Caco-2 (cell line): ENCODE measurements at places on chromosomes 6 and 20.

DNA sequence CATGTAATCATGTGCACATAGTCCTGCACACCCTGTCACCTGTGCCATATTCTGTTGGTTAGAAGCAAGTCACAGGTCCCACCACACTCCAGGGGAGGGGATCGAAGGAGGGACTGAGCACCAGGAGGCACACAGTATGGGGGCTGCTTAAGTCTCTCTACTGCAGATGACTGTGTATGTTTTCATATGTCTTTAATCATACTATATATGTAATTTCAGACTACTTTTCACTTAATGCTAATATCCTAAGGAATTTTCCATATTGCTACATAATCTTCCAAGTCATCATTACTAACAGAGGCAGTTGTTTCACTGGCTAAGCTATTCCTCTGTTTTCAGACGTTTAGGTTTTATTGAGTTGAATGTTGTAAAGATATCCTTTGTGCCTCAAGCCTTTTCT lies 10.8 kb downstream of the EFCAB8 start:
- H3K4me1 ChIP-seq = no peaks in the 10 kb centered on the region
- H3K4me3 ChIP-seq = no peak overlapping the region
- no peak overlapping the region for H3K27ac ChIP-seq
- no peaks in the 10 kb centered on the region for H3K36me3 ChIP-seq
- DNase-seq = no peak
- no peaks in the 10 kb centered on the region for H3K27me3 ChIP-seq

DNA sequence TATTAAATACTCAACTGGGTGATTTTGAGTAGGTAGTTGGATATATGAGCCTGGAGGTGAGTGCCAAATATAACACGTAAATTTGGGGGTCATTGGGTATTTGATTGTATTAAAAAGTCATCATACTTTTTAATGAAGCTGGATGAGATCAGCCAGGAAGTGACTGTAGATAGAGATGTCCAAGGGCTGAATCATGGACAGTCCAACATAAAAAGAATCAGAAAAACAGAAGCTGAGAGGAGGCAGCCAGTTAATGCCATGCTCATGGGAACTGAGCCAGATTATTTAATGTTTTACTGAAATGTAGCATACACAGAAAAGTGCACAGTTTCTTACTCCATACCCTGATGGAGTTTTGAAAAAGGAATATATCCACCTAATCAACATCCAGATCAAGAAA lies 435.5 kb upstream of the PLCB4 start:
- no peak for DNase-seq
- no peaks in the 10 kb centered on the region for H3K27me3 ChIP-seq
- H3K27ac ChIP-seq = no peak overlapping the region
- no peaks in the 10 kb centered on the region for H3K36me3 ChIP-seq
- no peaks in the 10 kb centered on the region for H3K4me1 ChIP-seq

DNA sequence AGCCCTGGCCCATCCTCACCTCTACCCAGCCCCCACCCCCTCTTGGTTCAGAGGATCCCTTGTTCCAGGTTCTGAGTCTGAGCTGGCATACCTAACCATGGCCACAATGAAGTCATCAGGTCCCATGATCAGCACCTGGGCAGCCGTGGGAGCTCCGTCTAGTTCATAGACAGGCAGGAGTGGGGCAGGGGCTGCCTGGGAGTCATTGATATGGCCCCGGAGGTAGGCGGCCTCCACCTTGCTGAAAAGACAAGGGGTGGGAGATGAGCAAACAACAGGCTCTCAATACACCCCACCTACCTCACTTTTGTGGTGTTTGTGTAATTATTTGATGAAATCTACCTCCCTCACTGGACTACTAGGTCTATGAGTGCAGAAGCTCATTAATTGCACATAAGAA lies 20.4 kb downstream of the GGT7 start:
- no peak overlapping the region for H3K4me3 ChIP-seq
- H3K36me3 ChIP-seq = peaks cover 6% of the 10 kb centered on the region
- DNase-seq = peak; percentile 49
- H3K4me1 ChIP-seq = no peaks in the 10 kb centered on the region
- no peaks in the 10 kb centered on the region for H3K27me3 ChIP-seq

DNA sequence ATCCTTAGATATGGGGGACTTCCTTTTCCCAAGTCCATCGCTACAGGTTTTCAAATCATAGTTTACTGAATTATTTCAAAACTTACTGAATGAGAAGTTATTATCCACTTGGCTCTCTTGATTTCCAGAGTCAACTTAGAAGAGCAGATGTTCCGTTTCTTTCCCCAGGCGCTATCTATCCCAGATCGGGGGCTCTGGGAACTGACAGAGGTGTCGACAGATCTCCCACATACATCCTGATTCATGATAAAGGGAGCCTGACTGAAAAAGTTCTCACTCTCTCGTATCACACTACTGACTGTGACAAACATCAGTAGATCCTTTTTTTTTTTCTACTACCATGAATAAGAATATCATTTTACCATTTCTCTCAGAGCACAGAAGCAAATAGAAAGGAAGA lies 654.8 kb downstream of the RNF144B start:
- H3K4me3 ChIP-seq = no peak overlapping the region
- no peak overlapping the region for H3K27ac ChIP-seq
- DNase-seq = no peak
- no peaks in the 10 kb centered on the region for H3K4me1 ChIP-seq
- no peaks in the 10 kb centered on the region for H3K27me3 ChIP-seq

- no peaks in the 10 kb centered on the region for H3K4me1 ChIP-seq
- no peak overlapping the region for H3K4me3 ChIP-seq
These were observed 206.6 kb downstream of the DLL1 start for GRCh38 chr6:170084166-170084730.

DNA sequence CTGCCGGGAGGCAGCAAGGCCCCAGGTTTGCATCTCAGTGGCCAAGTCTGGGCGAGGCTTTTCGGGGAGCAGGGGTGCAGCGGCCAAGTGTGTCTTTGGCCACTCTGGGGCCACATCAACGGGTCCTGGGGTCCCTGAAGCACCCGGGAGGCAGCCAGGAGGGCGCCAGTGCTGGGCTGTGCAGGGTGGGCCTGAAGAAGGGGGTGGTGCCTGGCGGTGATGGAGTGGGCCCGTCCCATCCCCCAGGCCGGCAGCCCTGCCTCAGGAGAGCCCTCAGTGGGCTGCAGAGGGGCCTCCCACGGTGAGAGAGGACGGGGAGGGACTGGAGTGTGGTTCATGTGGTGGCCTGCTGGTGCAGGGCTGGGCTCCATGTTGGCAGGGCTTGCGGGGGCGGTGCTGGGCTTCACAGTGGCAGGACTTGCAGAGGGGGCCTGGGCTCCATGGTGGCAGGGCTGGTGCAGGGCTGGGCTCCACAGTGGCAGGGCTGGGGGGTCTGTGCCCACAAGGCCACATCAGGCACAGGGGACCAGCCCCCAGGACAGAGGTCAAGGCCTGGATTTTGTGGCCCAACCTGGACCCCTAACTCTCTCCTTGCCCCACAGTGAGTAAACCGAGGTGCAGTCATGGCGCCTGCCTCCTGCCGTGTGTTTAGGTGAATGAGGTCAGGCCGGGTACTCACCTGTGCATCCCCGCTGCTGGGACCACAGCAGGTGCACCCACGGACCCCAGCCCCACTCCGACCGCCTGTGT lies 10.5 kb upstream of the BHLHE23 start:
- DNase-seq = peak; percentile 58
- H3K27me3 ChIP-seq = no peaks in the 10 kb centered on the region
- H3K36me3 ChIP-seq = no peaks in the 10 kb centered on the region; the same call in 1 of the 2 replicates

DNA sequence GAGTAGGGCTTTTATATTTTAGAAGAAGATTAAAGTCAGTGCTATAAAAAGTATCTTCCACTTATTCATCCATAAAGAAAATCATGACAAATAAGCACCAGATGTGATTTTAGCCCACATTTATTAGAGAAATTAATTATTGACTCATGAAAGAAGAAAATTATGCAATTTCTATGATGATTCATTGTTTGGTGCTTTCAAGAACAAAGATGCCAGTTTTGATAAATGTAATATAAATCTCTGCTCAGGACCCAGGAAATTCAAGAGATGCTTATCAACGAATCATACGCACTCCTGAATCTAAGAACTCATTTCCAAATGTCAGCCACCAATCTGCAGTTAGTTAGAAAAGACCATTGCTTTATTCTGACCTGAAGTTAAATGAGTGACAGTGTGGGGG lies 211.4 kb downstream of the ARHGAP18 start:
- no peak for DNase-seq
- no peak overlapping the region for H3K4me3 ChIP-seq
- H3K36me3 ChIP-seq = no peaks in the 10 kb centered on the region

GRCh38 chr6:11730641-11731040 lies 48.0 kb downstream of the ADTRP start:
- no peak overlapping the region for H3K27ac ChIP-seq
- H3K27me3 ChIP-seq = no peaks in the 10 kb centered on the region
- H3K4me1 ChIP-seq = peaks cover 14% of the 10 kb centered on the region
- no peak for DNase-seq
- H3K36me3 ChIP-seq = no peaks in the 10 kb centered on the region

DNA sequence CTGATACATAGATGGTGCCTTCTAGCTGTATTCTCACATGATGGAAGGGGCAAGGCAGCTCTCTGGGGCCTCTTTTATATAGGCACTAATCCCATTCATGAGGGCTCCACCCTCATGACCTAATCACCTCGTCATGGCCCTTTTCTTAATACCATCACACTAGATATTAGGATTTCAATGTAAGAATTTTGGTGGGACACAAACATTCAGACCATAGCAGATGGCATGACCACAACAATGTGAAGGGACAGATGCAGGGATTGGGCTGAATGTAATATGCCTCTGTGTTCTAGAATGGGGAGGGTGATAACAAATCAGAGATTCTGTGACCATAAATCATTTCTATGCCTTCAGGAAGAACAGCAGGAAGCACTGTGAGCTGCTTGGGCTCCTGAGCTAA lies 145.8 kb downstream of the LCA5 start:
- no peaks in the 10 kb centered on the region for H3K27me3 ChIP-seq
- no peak for DNase-seq
- no peaks in the 10 kb centered on the region for H3K36me3 ChIP-seq
- H3K4me3 ChIP-seq = no peak overlapping the region

- no peak for DNase-seq
- H3K27ac ChIP-seq = no peak overlapping the region
- H3K4me1 ChIP-seq = peaks cover 36% of the 10 kb centered on the region
- H3K27me3 ChIP-seq = no peaks in the 10 kb centered on the region
- no peak overlapping the region for H3K4me3 ChIP-seq
- peaks cover 4% of the 10 kb centered on the region; the same call in 1 of the 2 replicates for H3K36me3 ChIP-seq
These were observed 42.1 kb downstream of the VAPB start for GRCh38 chr20:58431134-58431533.

GRCh38 chr6:139369568-139370282 lies 4.7 kb downstream of the CITED2 start:
- peaks cover 3% of the 10 kb centered on the region; the same call in 1 of the 2 replicates for H3K36me3 ChIP-seq
- peaks cover 45% of the 10 kb centered on the region for H3K4me1 ChIP-seq
- no peak overlapping the region for H3K4me3 ChIP-seq
- DNase-seq = peak; percentile 46
- no peaks in the 10 kb centered on the region for H3K27me3 ChIP-seq

- no peak overlapping the region for H3K4me3 ChIP-seq
- no peaks in the 10 kb centered on the region for H3K27me3 ChIP-seq
- H3K36me3 ChIP-seq = no peaks in the 10 kb centered on the region
- H3K4me1 ChIP-seq = no peaks in the 10 kb centered on the region
- no peak overlapping the region for H3K27ac ChIP-seq
These were observed 130.5 kb upstream of the EPHA7 start for GRCh38 chr6:93549868-93550267.

GRCh38 chr6:166245148-166245547 lies 63.0 kb downstream of the PRR18 start:
- DNase-seq = no peak
- H3K4me3 ChIP-seq = no peak overlapping the region
- no peaks in the 10 kb centered on the region for H3K36me3 ChIP-seq
- no peaks in the 10 kb centered on the region for H3K27me3 ChIP-seq

DNA sequence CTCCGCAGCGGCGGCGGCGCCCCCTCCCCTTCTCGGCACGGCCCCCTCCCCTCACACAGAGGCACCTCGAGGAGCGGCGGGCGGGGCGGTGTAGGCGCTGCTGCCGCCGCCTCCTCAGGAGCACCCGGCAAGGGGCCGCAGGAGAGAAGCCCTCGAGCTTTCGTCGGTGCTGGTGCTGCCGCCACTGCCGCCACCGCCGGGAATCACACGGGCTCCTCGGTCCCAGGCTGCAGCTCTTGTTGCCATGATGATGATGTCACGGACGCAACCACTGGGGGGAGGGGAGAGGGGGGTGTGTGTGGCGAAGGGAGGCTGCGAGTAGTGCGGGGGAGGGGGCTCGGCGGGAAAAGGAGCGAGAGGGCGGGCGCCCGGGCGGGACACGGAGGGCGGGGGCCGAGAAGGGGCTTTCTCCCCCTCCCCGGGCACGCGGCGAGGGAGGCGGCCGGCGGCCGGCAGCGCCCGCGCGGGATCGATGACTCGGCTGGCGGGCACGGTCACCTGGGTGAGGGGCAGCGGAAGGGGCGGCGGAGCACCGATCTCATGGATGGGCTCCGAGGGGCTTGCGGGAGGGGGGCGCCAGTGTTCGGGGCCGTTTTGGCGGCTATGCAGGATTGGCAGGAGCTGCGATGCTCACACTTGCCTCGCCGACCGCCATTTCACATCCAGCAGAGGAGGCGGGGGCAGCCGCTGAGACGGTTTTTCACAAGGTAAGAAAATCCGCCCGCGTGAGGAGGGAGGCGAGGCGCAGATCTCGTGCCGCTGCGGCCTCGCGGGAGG lies at the start of gene REV3L:
REV3L (minus strand) TSS at position 260 of the 777 bp plus-strand sequence. CDS start 330 bp downstream, outside the sequence.
- peak within 1 kb of the TSS; percentile 98 for H3K27ac ChIP-seq
- peak; percentile 91 for DNase-seq
- H3K4me1 ChIP-seq = peaks cover 13% of the 10 kb centered on the region
- H3K4me3 ChIP-seq = peak within 1 kb of the TSS; percentile 61

DNA sequence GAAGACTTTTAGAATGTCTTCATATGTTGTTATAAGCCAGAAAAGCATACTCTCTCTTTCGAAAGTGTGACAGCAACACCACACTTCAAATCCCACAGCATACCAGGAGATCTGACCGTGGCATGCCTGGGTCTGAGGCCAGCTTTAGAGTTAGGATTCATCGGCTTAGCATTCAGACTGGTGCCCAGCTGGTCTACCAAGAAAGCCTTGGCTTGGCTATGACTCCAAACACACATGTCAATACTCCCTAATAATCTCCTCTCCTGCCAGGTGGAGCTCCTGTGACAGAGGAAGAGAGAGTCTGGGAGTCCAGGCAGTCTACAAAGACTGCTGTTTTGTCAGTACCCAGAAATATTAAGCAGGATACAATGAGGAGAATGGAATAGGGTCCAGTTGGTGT lies 77.1 kb upstream of the MAN1A1 start:
- no peaks in the 10 kb centered on the region for H3K27me3 ChIP-seq
- no peak overlapping the region for H3K4me3 ChIP-seq
- H3K36me3 ChIP-seq = no peaks in the 10 kb centered on the region
